HT1080 (cell line): ENCODE measurements at places on chromosomes 7 and 10.

DNA sequence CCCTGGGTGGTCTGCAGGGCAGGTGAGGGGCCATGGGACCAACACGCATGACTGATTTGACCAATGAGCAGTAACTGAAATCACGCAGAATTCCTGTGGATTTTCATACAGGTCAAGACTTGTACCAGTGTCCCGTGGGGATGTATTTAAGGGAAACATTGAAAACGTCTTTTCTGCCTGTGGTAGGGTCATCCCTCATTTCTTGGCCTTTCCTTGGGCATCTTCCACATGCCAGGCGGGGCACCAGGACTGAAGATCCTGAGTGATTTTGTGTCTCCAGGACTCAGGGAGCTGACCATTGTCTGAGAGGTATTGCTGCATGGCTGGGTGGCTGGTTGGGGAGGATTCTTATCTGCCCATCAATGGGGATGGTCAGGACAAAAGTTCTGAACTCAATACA lies 289.0 kb downstream of the GLRX3 start:
- no peak for DNase-seq

DNA sequence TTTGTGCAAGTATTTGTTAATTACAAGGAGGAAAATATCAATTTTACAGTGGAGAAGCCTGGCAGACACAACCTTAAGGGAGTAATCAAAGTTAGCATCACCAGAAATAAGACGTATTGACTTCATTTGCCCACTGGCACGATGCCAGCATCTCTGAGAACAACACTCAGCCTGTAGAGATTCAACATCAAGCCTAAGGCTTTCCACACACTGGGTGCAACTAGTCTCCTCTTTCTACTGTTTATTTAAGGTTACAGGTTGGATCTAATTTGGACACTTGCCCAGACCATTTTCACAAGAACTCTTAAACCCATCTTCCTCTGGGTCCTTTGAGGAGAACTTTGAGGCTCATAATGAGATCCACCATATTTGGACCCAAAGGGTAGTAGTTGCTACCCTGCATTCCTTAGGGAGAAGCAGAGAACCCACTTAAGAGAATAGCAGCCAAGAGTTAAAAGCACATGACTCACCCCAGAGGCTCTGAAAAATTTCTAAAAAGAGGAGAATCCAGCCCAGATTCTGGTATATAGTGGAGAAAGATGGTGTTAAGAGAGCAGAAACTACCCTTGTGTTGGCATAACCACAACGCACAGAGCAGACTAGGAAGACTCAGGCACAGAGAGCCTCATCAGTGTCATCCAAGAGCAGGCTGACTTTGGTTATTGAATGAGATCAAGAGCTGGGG lies 97.3 kb downstream of the CCDC71L start:
- no peak for DNase-seq

- DNase-seq = no peak
These were observed 33.7 kb downstream of the AP5Z1 start for GRCh38 chr7:4809091-4809591.

DNA sequence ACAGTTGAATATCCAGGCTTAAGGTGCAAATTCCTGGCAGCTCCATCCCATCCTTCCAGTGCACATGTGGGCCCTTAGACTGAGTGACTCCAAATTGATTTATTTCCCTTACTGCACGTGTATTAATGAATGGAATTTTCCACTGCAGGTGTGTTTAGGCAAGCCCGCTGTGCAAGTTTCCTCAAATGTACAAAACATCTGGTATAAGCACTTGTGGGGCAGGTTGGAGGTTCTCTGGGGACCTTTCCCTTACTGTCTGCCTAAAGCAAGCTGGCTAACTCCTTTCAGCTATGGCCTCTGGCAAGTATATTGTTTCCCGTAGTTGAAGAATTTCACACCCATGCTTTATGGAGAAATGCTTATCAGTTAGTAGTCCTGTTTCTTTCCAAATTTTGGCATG lies 25.3 kb upstream of the GIMAP6 start:
- DNase-seq = no peak

DNA sequence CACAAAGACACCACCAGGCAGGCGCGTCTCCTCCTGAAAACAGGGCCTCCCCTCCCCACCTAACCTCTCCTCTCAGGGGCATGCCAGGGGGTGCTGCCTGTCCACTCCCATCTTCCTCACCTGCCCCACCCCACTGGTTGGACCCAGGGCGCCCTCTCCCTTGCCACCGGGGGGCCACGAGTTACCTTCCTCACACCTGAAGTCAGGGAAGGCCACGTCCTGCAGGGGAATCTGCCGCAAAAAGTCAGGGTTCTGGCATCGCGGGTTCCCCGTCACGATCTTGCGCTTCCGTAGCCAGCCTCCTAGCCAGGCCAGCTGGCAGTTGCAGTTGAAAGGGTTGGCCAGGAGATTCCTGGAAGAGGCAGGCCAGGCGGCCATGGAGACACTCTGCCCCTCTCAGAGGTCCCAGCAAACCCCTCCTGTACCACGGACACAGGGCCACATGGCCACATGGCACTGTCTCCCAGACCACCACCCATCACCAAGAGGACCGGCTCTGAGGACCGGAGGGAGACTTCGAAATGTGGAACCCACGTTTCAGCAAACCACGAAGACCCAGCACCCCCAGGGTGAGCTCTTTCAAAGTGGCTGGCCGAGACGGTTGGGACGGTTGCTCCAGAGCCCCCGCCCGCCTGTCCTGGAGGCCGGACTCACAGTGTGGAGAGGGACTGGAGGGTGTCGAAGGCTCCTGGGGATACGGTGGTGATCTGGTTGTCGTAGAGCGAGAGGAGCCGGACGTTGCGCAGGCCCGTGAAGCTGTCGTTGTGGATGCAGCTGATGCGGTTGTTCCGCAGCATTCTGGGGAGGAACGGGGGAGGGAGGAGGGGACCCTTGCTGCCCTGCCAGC lies 142.8 kb downstream of the SLIT1 start:
- DNase-seq = no peak
